ENCODE measurements at places on chromosomes 11 and 22. TPM values are rescaled to one million over a fixed set of nuclear protein-coding genes. Genes with fewer than 3 reads are reported as not detected.

GRCh38 chr11:37942081-37942480 lies 1344.0 kb upstream of the RAG2 start:
- no peak overlapping the region for H3K4me3 ChIP-seq
- H3K27ac ChIP-seq = no peak overlapping the region
- H3K4me1 ChIP-seq = no peaks in the 10 kb centered on the region
- DNase-seq = no peak
- H3K27me3 ChIP-seq = no peaks in the 10 kb centered on the region

DNA sequence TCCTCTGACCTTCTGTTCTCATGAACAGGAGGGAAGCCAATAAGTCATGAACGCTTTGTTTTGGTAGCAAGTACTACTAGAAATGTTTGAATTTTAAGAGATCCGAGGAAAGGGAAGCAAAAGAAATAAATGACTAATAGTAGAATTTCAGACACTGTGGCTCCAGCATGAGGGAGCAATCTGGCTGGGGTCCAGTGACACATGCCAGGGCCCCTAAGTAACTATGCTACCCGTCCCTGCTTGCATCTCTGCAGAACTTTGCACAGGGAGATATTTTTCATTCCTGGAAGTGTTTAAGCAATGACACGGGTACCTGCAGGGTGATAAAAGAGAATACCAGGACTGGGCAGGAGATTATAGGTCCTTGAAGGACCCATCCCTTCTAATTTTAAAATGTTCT lies 7.3 kb upstream of the ADAMTS8 start:
- H3K27me3 ChIP-seq = peaks cover 2% of the 10 kb centered on the region
- no peak overlapping the region for H3K27ac ChIP-seq
- H3K4me1 ChIP-seq = peaks cover 4% of the 10 kb centered on the region
- H3K4me3 ChIP-seq = no peak overlapping the region
- H3K36me3 ChIP-seq = no peaks in the 10 kb centered on the region
- DNase-seq = no peak

Gene TNNT3
- total RNA-seq = 4.4 TPM

DNA sequence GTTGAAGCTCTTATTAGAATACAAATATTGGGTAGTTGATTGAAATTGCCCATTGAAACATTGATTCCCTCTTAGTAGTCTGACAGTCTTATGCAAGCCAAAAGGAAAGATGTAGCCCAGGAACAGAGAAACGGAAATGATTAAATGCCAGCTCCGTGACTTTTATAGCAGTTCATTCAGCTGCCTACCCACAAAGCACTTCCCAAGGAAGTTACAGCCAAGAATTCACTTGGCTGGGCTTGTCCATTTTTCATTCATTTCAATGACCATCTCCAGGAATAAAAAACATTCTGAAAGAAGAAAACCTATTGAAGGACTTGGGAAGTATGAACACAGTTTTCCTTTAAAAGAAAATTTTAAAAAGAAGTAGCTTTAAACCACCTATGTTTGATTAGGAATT lies 62.0 kb downstream of the NCAM1 start:
- H3K4me3 ChIP-seq = no peak overlapping the region
- no peak for DNase-seq
- no peaks in the 10 kb centered on the region for H3K36me3 ChIP-seq
- no peaks in the 10 kb centered on the region for H3K27me3 ChIP-seq

DNA sequence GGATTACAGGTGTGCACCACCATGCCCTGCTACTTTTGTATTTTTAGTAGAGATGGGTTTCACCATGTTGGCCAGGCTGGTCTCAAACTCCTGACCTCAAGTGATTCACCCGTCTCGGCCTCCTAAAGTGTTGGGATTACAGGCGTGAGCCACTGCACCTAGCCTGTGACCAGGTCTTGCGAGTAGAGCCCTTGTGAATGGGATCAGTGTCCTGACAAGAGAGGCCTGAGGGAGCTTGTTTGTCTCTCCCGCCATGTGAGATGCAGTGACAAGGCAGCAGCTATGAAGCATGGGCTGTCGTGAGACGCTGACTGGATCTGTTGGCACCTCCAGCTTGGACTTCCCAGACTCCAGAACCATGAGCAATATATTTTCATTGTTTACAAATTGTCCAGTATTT lies 69.3 kb downstream of the LRRC32 start:
- no peak overlapping the region for H3K4me3 ChIP-seq
- peaks cover 10% of the 10 kb centered on the region for H3K4me1 ChIP-seq
- DNase-seq = no peak
- no peak overlapping the region for H3K27ac ChIP-seq

DNA sequence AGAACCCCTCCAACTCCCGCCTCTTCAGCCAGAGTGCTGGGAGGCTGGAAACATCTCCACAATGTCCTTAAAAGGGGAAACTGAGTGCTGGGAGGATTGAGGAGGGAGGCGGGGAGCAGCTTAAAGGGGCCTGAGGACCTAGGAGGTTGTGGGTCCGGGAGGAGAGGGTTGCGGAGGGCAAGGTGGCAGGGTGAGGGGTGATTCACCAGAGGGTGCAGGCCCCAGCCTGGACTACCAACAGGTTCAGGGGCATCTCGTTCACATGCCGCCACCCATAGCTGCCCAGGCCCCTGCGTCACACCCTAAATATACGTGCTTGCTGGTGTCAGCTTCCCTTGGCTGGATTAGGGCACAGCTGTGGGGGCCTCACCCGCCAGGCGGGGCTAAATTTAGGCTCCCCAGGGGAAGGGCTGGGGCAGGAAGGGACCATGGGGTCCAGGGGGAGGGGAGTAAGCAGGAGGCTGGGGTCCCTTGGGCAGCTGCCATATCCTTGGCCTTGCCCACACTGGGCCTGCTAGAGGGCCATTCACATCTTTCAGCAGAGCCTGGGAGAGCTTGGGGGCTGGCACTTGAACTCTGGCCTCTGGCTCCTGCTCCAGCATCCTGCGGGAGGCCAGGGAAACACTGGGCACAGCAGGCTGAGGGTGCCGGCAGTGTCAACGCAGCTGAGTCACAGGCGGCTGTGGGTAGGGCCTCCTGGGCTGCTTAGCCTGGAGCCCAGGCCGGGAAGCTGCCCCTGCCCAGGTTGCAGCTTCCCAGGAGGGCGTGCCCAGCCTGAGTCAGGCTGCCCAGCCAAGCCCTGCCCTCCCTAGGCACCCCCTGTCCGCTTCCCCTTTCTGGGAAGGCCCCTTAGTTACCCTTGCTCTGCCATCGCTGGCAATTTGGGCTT lies 1.3 kb downstream of the EHBP1L1 start:
- no peak for DNase-seq
- peaks cover 15% of the 10 kb centered on the region for H3K36me3 ChIP-seq
- peaks cover 60% of the 10 kb centered on the region for H3K4me1 ChIP-seq
- H3K27ac ChIP-seq = peak overlapping the region; percentile 95
- peak overlapping the region; percentile 53 for H3K4me3 ChIP-seq

DNA sequence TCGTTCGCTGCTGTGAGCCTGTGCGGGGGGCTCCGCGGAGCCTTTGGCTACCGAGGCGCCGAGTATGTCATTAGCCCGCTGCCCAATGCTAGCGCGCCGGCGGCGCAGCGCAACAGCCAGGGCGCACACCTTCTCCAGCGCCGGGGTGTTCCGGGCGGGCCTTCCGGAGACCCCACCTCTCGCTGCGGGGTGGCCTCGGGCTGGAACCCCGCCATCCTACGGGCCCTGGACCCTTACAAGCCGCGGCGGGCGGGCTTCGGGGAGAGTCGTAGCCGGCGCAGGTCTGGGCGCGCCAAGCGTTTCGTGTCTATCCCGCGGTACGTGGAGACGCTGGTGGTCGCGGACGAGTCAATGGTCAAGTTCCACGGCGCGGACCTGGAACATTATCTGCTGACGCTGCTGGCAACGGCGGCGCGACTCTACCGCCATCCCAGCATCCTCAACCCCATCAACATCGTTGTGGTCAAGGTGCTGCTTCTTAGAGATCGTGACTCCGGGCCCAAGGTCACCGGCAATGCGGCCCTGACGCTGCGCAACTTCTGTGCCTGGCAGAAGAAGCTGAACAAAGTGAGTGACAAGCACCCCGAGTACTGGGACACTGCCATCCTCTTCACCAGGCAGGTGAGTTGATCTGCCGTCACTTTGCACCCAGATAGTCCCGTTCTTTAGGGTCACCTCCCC lies 1.0 kb downstream of the ADAMTS15 start:
- no peaks in the 10 kb centered on the region for H3K36me3 ChIP-seq
- H3K27me3 ChIP-seq = no peaks in the 10 kb centered on the region
- H3K4me3 ChIP-seq = peak overlapping the region; percentile 59
- no peak for DNase-seq
- H3K4me1 ChIP-seq = peaks cover 14% of the 10 kb centered on the region
- H3K27ac ChIP-seq = peak overlapping the region; percentile 76

DNA sequence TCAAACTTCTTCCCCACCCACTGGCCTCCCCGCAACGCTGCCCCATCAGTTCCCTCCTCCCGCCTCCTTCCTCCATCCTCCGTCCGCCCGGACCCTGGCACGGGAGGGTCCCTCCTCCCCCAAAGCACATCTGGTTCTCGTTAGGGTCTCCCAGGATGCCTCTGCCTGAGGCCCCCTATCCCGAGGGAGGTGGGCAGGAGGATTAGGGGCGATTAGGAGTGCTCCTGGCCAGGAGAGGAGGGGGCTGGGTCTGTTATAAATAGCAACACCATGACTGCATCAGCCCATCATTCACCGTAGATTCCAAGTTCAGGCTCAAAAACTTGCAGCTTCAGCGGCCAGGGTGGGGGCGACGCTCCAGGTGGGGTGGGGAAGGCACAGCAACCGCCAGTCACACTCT lies 10.4 kb downstream of the MYRF start:
- no peak overlapping the region for H3K4me3 ChIP-seq
- H3K27me3 ChIP-seq = no peaks in the 10 kb centered on the region
- H3K4me1 ChIP-seq = peaks cover 7% of the 10 kb centered on the region
- no peak for DNase-seq
- no peaks in the 10 kb centered on the region for H3K36me3 ChIP-seq

GRCh38 chr11:34757026-34757451 lies 136.1 kb downstream of the EHF start:
- H3K4me3 ChIP-seq = no peak overlapping the region
- DNase-seq = no peak
- no peak overlapping the region for H3K27ac ChIP-seq
- no peaks in the 10 kb centered on the region for H3K36me3 ChIP-seq
- H3K4me1 ChIP-seq = no peaks in the 10 kb centered on the region

DNA sequence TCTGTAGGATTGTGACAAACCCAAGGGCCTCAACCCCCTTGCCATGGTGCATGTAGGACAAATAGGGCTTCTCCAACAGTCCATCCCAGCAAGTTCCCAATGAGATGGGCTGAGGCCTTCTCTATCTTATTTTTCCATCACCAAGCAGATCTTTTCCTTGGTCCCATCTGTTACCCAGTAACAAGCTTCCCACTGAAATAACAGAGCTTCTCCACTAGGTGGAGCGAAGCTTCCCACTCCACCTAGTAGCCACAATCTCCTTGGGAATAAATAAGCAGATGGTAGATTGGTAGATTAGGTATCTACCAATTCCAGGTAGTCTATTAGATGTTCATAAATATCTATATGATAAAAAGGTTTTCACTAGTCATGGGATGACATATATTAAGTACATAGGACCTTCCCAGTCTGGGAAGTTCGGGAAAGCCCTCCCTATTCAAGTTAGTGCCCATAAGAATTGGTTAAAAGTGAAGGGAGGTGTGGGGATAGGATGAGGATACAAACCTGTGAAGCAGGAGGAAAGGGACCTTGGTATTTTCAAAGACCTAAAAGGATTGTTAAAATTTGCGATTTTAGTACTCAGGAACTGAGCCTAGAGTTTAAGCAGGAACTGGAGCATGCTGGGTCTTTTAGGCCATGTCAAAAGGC lies 5.9 kb upstream of the OR52L1 start:
- H3K27ac ChIP-seq = no peak overlapping the region
- H3K4me1 ChIP-seq = no peaks in the 10 kb centered on the region
- no peaks in the 10 kb centered on the region for H3K36me3 ChIP-seq
- H3K4me3 ChIP-seq = no peak overlapping the region

Gene TSSK2
- total RNA-seq = 0.30 TPM
